Thyroid gland (tissue), 4 donors: ENCODE measurements at places on chromosomes 11 and 22. TPM values are rescaled to one million over a fixed set of nuclear protein-coding genes. Genes with fewer than 3 reads are reported as not detected.

DNA sequence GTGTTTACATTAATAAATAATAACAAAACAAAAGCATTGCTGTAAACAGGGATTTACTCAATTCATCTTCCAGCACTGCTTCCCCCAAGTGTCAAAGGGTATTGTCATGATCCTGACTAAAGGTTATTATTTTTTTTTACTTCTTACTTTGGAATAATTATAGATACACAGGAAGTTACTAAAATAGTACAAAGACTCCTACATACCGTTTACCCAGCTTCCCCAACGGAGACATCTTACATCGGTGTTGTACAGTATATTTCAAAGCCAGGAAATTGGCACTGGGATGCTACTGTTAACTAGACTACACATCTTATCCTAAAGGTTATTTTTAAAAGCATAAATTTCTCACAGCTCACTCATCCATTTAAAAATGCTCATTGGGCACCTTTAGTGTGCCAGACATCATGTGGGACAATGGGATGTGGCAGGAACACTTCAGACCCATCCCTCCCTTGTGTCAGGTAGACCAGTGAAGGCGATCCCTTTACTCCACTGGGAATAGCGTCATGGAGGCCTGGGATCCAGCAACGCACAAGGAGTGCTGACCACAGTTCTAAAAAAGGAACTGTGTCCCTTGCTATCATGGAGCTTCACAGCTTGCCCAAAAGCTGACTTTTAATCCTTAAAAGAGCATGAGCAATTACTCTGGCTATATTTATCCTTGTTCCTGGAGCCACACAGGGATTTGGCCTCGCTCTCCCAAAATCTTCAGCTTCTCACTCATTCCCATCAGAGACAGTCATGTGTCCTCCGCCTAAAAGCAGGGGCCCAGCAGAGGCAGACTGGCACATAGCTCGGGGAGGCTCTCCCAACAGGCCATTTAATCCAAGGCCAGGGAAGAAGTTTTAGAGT lies 3.1 kb upstream of the IRAG1 start:
- no peak for DNase-seq

DNA sequence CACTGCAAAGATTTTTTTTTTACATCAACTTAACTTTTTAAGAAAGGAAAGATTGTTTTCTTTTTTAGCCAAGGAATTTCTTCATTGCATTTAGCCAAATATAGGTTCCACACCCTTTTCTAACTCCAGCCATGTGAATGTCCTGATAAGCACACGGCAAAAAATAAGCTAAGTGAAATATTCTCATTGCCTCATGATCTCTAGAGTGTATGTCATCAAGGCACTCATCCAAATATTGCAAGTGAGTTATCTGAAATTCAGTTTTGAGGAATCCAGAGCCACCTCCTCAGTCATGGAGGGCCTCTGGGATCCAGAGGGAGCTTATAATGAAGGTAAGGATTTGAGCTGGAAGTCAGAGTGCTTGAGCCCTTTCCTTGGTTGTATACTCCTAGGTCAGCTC lies 80.0 kb downstream of the BLID start:
- DNase-seq, result no peak

- no peak for DNase-seq
These were observed 248.4 kb upstream of the B3GAT1 start for GRCh38 chr11:134660416-134660815.

GRCh38 chr11:83312430-83312829 lies 26.3 kb upstream of the CCDC90B start:
- no peak for DNase-seq

DNA sequence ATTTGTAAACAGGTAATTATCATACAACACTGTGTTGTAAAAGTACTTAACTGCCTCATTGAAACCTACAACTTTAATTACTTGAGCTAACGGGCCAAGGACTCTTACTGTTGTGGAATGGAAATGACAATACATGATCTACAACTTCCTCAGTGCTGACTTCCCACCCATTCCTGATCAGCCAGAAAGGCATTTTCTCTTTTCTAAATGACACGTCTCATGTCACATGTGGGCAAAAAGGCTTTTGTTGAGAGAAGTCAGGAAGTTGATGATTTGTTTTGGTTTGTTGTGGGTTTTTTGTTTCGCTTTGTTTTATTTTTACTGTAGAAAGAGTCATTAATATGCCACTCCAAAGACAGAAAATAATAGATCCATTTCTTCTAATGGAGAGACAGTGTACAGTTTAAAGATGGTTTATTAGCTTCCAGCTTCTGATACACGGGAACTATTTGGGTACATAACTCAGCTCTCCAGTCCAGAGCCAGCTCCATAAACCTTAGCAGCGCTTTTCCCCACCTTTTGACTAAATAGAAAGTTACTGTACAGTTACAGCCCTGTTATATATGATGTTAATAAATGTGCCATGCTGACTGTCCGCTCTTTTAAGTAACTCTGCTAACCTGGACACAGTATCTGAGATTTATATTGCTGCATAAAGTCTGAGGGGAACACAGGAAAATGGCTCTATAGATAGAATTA lies 509.4 kb upstream of the API5 start:
- no peak for DNase-seq

Gene RRM1
- total RNA-seq, result 35.1 TPM

- no peak for DNase-seq
These were observed 155.8 kb downstream of the DSCAML1 start for GRCh38 chr11:117641008-117641915.

GRCh38 chr11:108734956-108735559 lies 70.2 kb downstream of the DDX10 start:
- DNase-seq, result no peak

Gene MCAM
- 25.3 TPM for total RNA-seq

- no peak for DNase-seq
These were observed 260.2 kb upstream of the UBASH3B start for GRCh38 chr11:122395282-122395681.

GRCh38 chr11:40688369-40688768 lies 771.1 kb downstream of the LRRC4C start:
- DNase-seq, result no peak

Gene NXPE4
- not detected for total RNA-seq

DNA sequence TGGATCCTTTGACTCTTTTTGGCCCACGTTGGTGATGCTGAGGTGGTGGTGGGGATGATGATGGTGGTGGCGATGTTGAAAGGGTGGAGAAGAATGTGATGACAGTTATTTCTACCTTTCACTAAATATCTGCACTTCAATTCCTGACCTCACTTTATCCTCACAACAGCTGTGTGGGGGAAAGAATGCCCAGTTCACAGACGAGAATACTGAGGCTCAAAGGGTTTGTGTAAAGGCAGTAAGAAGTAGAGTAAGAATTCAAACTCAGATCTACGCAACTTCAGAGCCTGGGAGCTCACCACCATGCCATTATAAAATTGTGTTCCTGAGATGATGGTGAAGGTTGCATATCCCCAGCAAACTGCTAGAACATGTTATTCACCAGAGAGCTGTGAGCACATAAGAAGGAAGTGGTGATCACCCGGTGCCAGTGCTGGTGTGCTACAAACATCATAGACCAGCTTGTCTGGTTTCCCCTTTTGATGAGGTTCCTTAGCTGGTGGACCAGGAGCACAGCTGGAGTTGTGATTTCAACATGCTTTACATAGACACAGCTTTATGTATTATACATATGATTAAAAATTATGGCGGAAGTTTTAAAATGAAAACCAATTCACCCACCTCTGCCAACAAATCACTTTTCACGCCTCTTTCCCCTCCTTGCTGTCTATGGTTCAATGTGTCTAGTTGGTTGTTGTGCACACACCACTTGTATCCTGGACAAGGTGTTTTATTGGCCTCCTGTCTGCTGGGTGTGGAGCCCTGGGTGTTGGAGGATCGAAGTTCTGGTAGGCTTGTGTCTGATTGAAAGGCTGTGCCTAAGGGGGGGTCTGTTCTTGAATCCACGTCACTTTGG lies 6.2 kb downstream of the ST14 start:
- DNase-seq, result no peak

DNA sequence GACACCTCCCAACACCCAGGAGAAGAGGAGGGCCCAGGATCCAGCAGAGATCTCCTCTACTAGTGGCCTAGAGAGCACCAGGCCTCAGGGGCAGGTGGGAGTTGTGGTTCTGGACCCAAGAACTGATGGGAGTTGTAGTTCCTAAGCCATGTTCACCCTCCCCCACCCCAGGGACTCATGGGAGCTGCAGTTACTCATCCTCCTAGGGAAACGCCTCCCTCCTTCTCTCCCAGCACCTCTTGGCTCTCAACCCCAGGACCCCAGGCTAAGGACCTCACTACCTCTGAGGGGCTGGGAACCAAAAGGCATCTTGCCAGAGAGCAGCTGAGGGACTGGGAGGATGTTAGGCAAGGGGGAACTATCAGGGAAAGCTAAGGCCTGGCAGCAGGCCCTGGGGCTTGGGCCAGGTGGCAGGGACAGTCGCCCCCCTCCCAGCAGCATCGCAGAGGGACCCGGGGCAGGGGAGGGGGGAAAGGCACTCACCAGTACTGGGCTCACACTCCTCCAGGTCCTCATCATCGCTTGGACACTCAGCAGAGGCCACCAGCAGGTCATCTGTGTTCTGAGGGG lies 28.9 kb downstream of the SLC22A12 start:
- DNase-seq, result peak; percentile 87

DNA sequence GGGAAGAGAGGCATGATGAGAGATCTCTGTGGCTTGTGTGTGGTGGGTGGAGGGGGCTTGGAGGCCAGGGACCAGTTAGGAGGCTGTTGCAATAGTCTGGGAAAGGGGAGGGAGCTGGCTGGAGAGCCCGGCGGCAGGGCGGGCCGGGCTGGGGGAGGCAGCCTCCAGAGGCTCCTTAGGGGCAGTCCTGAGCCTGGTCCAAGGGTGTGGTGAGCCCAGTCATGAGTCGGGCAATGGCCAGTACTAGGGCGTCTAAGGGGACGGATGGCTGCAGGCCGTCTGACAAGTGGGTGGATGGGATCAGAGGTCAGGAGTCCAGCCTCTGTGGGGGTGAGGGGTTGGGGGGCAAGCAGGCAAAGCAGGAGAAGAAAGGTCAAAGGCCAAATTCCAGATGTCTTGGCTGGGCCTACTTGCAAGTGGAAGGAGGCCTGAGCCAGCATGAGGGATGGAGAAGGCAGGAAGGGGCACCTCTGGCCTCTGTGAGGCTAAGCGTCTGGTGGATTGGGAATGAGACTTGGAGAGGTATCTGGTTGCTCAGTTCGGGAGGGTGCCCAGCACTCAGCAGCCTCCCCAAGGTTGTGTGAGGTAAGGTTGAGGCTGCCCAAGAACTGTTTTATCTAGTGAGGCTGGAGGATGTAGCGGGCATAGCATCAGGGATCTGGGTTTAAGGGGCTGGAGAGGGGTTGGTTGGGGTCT lies 6.0 kb upstream of the CD248 start:
- DNase-seq, result peak; percentile 19

DNA sequence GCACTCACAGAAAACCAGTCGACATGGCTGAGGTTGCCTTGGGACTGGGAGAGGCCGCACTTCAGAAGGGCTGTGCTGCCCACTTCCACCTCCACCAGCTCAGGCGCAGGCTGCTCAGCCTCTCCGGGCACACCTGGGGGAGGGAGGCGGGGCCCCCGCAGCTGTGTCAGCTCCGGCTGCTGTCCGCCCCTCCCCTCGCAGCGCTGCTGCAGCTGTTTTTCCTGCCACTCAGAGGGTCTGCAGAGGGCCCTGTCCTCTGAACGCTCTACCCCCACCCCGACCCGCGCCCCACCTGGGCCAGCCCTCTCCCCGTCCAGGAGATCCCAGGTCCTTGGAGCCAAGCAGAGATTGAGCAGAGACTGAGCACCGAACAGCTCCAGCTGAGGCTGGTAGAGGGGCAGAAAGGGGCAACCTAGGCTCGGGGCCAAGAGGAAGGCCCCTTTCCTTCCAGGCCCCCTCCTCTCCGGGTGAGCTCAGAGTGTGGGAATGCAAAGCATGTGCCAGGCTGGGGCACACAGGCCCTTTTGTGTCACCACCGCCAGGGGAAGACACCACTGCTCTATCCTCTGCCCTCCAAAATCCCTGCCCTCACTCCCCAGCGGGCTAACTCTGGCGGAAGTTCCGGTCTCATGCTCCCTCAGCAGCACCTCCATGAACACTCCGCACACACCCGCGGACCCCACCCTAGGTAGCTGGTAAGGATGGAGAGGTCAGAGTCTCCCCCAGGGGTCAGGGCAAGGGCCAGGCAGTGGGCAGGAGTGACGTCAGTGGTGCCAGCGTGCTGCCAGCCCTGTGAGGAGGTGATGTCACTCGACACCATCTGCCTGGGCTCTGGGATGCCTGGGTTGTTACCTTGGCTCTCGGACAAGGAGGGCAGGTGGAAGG lies 1.6 kb downstream of the MCAM start:
- DNase-seq, result peak; percentile 30

Gene GLYAT
- total RNA-seq, result not detected

Gene OR51I1
- total RNA-seq, result 0.93 TPM

Gene C1QTNF5
- total RNA-seq, result 32.8 TPM

Gene DUSP8
- total RNA-seq, result 2.3 TPM

- DNase-seq, result no peak
These were observed 12.0 kb downstream of the STX3 start for GRCh38 chr11:59767225-59767611.
